NB4 (cell line): ENCODE measurements at places on chromosomes 13 and 19.

DNA sequence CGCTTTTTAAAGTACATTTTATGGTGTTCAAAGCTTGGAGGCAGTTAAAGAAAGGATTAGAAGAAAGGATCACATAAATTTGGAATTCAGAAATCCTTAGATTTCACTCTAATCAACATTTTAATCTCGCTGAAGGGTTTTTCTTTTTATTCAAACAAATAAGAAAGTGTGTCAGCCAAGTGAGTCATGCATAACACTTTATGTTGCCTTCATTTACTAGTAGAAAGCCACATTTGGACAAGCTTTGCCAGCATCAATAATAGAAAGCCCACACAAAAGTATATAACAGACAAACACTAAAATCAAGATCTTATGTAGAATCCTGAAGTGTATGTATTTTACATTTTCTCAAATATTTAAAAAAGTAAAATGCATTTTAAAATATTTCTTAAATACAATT is 154.9 kb upstream of the TRPC4 start:
- no peak for DNase-seq

GRCh38 chr13:112066624-112067004 is 335 bp upstream of the SOX1 start:
- DNase-seq: no peak

DNA sequence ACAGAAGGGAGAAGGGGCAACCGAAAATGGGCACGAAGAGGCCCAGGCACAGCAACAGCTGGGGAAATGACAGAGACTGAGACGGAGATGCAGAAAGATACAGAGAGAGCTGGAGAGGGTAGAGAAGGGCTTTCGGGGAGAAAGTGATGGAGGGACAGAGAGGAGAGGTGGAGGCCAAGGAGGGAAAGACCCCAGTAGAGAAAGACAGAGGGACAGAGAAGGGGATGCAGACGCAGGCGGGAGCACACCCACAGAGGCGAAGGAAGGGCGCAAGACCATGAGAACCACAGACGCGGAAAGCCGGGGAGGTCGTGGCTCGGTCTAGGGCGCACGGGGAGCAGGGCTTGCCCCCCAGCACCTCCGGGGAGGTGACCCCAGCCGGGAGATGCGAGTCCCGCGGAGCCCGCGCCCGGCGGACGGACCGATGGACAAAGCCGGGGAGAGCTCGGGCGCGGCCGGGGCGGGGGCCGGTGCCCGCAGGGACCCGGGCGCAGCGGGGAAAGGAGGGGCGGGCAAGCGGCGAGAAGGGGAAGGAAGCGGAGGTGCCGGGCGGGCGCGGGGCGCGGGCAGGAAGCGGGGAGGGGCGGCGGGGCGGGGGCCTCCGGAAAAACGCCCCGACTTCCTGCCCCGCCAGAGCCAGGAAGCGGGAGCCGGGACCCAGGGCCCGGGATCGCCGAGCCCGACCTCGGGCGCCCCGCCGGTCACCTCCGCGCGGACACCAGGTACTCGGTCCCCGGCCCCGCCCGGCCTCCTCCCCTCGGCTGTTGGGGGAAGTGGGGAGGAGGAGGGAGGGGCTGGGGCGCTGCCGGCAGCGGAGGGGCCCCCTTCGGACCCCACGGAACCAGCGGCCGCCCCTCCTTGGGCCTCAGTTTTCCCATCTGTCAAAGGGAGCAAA is at the start of gene ARHGEF1:
ARHGEF1 (plus strand) TSS at position 617 of the 895 bp plus-strand sequence. CDS start 4,899 bp downstream, outside the sequence.
- DNase-seq: peak; percentile 69

- DNase-seq: no peak
These were observed 71.8 kb upstream of the STK24 start for GRCh38 chr13:98648686-98649085.

DNA sequence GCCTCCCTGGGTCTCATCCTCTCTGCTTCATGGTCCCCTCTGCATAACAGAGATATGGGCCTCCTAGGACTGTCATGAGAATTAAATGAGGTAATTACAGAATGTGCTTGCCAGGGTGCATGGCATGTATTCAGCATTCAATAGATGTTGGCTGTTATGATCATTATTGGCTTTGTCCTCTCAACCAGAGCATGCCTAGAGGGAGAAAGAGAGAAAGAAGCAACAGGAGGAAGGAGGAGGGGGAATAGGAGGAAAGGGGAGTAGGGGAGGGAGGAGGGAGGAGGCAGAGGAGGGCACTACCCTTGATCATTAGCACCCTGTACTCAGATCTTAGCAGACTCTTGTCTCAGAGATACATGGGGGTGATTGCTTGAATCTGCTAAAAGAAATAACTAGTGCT is 41.0 kb upstream of the SIAH3 start:
- DNase-seq: no peak

- peak; percentile 87 for DNase-seq
These were observed 858 bp upstream of the USP12 start for GRCh38 chr13:27172495-27172842.

GRCh38 chr19:8148410-8149260 is 757 bp downstream of the FBN3 start:
- no peak for DNase-seq

GRCh38 chr19:5826531-5827341 is 12.8 kb downstream of the FUT6 start:
- peak; percentile 40 for DNase-seq

GRCh38 chr13:111314852-111315251 is 5.6 kb upstream of the TEX29 start:
- no peak for DNase-seq

DNA sequence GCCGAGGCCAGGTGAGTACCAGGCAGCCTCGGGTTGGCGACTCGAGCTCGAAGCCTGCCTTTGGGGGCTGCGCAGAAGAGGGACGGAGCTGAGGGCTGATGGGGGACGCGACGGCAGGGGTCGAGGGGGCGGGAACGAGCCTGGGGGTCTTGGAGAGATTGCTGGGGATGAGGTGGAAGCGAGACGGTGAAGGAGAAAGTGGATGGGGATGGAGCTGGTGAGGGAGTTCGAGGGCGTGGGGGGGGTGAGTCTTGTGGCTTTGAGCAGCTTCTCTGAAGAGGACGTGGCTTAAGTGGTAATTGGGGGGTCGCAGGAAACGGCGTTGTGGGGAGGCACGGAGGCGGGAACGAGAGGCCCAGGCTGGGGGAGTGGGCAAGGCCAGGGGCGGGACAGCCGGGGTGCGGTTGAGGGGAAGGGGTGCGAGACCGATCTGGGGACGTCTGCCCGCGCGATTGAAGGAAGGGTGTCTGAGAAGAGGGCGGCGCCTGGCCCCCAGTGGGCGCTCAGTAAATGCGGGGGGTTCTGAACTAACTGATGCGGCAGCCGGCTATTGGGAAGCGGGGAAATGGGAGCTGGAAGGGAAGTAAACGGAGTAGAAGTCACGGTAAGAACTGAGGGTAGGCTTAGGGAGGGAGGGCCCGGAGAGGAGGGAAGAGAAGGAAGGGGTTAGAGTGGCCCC is 426 bp downstream of the MYO9B start:
- DNase-seq: peak; percentile 85

- DNase-seq: no peak
These were observed at the start of gene ZNF835 for GRCh38 chr19:56671613-56671994. TSS of gene ZNF835 (minus strand) at chr19:56671757. CDS start at chr19:56665198, 6,559 bp downstream.

GRCh38 chr19:46229442-46229841 is at the start of gene IGFL1:
TSS of gene IGFL1 (plus strand) at chr19:46229742. CDS start at chr19:46229775, 33 bp downstream.
- DNase-seq: no peak

- DNase-seq: no peak
These were observed 81.7 kb downstream of the ZNF429 start for GRCh38 chr19:21587117-21587461.

- DNase-seq: peak; percentile 44
These were observed at the start of gene THSD1 for GRCh38 chr13:52405767-52406494. TSS of gene THSD1 (minus strand) at chr13:52406172. CDS start at chr13:52402600, 3,572 bp downstream.

- DNase-seq: peak; percentile 3
These were observed 209.7 kb downstream of the LACC1 start for GRCh38 chr13:44089452-44089851.

GRCh38 chr13:113976711-113977684 is 3.1 kb upstream of the C13orf46 start:
- DNase-seq: no peak

DNA sequence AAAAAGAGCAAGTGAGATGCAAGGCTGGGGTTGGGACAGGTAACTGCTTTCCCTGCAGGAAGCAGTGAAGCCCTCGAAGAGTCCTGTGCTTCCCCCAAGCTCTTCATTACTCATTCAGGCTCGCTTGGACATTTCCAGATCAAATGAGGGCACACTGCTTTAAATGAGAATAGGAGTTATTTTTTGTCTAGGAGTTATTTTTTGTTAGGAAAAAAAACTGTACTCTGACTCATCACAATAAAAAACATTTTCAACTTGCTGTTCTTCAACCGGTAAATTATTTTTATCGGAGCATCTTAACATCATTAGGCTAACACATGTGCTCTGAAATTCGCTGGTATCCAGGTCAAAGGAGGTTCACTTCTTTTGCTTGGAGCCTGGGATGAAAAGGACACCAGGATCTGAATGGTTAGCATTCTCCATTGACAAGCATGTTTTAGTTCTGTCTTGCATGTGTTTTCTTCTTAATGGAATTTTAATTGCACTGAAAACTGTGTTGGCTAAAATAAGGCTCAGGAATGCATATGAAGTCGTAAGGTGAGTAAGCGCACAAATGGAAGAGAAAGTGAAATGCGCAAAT is 80.7 kb upstream of the STK24 start:
- DNase-seq: no peak

DNA sequence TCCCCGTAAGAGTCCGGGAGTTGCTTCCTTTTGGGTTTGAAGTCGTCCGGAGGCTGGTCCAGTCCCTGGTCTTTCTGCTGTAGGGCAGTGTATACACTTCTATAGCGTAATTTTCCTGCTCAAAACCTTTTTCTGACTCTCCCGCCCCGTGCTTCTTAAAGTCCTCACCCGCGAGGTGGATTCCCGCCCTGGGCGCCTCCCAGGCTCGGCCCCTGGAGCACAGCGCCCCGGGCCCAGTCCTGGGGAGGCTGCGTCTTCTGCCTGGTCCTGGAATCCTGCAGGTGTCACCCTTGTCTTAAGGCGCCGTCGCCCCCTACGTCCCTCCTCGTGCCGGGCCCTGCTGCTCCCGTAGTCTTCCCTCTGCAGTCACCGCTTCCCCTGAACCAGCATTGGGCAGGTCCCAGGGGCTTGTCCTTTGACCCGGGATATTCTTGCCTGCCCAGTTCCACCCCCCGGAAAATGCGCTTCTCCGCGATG is 34.4 kb upstream of the ZNF808 start:
- DNase-seq: no peak

- peak; percentile 92 for DNase-seq
These were observed at the start of gene MAP4K1 for GRCh38 chr19:38617764-38618589. TSS of gene MAP4K1 (minus strand) at chr19:38617953. CDS start at chr19:38617895, 58 bp downstream.

GRCh38 chr19:30028118-30028991 is 86.3 kb downstream of the URI1 start:
- DNase-seq: no peak

DNA sequence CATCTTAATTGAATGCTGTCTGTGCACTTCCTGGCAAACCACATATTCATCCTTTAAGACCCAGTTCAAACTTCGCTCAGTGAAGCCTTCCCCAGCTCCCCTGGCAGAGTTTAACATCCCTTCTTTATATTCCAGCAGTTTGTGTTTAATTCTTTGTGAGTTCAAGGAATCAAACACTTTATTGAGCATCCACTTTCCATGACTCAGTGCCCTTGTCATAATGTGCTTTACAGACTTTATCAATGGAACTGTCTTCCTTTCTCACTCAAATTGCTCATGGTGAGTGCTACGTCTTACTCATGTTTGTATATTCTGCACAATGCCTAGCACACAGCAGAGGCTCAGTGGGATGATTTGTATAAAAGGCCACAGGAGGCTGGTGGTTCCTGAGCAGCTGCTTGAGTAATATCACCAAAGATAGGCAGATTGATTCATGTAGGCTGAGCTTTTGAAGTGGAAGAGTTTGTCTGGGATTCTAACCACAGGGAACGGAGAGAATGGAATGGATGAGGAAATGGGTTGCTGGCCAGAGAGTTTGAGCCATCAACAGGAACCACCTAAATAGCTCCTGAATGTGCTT is 44.2 kb downstream of the SERTM1 start:
- DNase-seq: no peak

DNA sequence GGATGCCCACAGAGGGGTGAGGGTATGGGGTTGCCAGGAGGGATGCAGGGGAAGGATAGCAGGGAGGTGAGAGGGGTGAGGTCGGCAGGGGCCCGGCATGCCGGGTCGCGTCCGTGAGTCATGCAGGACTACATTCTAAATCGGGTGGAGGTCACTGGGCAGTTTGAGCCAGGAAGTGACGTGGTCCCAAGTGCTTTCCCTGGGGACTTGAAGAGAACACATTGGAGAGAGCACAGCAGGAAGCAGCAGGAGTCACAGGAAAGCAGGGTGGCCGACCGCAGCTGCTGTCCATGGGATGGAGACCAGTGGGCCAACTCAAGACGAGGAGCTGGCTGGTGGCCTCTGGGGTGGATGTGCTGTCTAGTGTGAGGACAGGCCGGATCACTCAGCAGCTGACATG is 92.0 kb upstream of the WASF3 start:
- peak; percentile 35 for DNase-seq

- DNase-seq: no peak
These were observed 20.3 kb upstream of the TPTE2 start for GRCh38 chr13:19581675-19582074.

GRCh38 chr13:32657309-32657708 is 71.1 kb downstream of the PDS5B start:
- no peak for DNase-seq

GRCh38 chr13:27960362-27961226 is 8.5 kb downstream of the CDX2 start:
- DNase-seq: peak; percentile 93

DNA sequence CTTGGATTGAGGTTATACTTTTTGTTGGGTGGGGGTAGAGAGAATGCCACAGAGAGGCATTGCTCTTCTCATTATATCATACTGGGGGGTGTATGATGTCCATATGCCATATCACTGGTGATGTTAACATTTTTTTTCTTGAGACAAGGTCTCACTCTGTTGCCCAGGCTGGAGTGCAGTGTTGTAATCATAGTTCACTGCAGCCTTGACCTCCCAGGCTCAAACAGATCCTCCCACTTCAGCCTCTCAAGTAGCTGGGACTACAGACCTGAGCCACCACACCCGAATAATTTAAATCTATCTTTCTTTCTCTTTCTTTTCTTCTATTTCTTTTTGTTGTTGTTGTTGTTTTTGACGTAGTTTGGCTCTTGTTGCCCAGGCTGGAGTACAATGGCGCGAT is 4.9 kb upstream of the SNRNP70 start:
- DNase-seq: no peak

GRCh38 chr13:98577836-98578285 is 954 bp upstream of the STK24 start:
- DNase-seq: no peak

- DNase-seq: no peak
These were observed 8.0 kb downstream of the MYDGF start for GRCh38 chr19:4662020-4662695.

GRCh38 chr19:44816301-44816700 is 7.4 kb downstream of the BCAM start:
- DNase-seq: no peak

DNA sequence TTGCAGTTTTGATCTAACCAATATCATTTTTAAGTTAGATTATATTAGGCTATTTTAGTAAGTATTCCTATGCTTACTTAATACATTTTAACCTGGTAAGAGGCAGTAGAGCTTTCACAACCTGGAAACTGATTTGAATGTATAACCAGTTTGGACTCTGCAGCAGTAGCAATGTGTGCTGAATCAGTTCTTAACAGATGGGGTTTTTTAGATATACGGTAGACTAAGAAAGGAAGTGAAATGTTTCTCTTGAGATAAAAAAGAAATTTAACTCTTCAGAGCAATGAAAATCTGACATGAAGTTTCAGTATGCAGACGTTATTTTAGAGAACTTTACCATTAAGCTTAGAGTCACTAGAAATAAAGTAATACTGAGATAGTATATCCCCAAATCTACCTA is 2.7 kb downstream of the NBEA start:
- no peak for DNase-seq

- peak; percentile 6 for DNase-seq
These were observed 327.4 kb upstream of the ZNF507 start for GRCh38 chr19:32018014-32018413.
